Right renal pelvis (tissue), 4 donors: ENCODE measurements at places on chromosomes 4 and X.

GRCh38 chr4:99968330-99968729, 18.3 kb upstream of the H2AZ1 start:
- no peak for DNase-seq

DNA sequence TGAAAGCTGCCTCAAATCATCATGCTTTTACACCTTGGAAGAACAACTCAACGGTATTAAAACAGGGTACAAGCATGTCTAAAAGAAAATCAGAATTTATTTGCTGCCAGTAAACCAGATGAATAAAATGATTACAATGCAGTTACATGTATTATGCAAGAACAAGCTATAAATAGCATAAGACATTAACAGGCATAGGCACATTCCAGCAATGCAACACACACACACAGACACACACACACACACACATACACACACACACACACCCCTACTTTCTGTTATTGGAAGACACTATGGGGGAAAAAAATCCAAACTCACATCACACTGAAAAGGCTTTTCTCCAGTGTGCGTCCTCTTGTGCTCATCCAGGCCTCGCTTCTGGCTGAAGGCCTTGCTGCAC, 212.5 kb downstream of the PRDM5 start:
- DNase-seq: no peak

- DNase-seq: no peak
Observed at GRCh38 chr4:151569650-151570049, 160.7 kb downstream of the FHIP1A start.

- DNase-seq: no peak
Observed at GRCh38 chrX:66162331-66162822, 1.7 kb upstream of the HEPH start.

DNA sequence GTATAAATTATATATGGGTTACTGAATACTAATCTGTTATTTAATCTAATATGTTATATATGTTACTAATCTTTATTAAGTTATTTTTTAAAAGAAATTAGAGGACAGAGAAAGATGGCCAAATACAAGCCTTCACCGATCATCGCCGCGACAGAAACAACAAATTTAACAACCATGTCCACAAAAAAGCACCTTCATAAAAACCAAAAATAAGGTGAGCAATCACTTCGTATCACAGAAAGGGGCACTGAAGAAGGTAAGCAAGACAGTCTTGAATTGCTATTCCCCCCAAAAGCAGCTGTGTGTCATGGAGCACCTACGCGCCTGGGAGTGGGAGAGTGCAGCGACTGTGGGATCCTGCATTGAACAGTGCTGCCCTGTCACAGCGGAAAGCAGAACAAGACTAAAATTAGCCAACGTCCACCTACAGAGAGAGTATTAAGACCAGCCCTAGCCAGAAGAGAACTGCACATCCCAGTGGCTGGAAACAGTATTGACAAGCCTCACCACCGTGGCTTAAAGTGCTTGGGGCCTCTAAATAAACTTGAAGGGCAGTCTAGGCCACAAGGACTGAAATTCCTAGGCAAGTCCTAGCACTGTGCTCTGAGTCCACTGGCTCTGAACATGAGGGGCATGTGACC, 38.5 kb downstream of the LRBA start:
- no peak for DNase-seq

DNA sequence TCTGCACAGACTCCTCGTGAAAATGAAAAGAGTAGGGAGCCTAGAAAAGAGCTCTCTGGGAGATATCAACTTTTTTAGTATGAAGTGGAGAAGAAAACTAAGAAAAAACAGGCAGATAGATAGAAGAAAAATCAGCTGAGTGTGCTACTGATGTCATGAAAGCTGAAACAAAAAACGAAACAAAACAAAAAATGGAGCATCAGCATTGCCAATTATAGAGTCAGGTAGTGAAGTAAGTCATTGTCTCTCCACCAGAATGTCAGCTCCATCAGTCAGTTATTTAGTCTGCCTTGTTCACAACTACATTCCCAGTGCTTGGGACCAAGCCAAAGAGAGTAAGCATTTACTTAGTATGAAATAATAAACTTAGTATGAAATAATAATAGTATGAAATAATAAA, 595.1 kb downstream of the STPG2 start:
- no peak for DNase-seq

- no peak for DNase-seq
Observed at GRCh38 chrX:88991583-88992132, 244.6 kb downstream of the CPXCR1 start.

GRCh38 chr4:74583089-74583700, 138.3 kb downstream of the AREG start:
- no peak for DNase-seq
